NCI-H187 (cell line): ENCODE measurements at places on chromosomes 5 and 9.

- DNase-seq, result no peak
Measured at GRCh38 chr5:82329393-82329792, 51.2 kb upstream of the RPS23 start.

- DNase-seq, result no peak
Measured at GRCh38 chr5:140341591-140341990, 4.8 kb downstream of the HBEGF start.

- no peak for DNase-seq
Measured at GRCh38 chr5:34738381-34738780, 82.3 kb downstream of the RAI14 start.

GRCh38 chr5:73862796-73863195 is 236.8 kb downstream of the ARHGEF28 start:
- no peak for DNase-seq

DNA sequence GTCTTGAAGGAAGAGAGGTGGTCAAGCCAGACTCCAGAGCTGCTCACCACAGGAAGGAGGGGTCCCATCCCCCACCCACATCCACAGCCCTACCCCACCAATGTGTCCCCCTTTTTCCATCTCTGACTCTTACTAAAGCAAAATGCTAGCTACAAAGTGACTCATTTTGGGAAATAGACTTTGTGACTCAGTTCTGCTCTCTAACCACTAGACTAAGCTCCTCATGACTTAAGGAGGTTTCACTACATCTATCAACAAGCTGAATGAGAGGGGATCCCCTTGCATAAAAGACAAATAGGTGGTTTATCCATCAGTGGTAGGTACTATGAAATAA is 35.1 kb upstream of the ADRB2 start:
- DNase-seq, result no peak

DNA sequence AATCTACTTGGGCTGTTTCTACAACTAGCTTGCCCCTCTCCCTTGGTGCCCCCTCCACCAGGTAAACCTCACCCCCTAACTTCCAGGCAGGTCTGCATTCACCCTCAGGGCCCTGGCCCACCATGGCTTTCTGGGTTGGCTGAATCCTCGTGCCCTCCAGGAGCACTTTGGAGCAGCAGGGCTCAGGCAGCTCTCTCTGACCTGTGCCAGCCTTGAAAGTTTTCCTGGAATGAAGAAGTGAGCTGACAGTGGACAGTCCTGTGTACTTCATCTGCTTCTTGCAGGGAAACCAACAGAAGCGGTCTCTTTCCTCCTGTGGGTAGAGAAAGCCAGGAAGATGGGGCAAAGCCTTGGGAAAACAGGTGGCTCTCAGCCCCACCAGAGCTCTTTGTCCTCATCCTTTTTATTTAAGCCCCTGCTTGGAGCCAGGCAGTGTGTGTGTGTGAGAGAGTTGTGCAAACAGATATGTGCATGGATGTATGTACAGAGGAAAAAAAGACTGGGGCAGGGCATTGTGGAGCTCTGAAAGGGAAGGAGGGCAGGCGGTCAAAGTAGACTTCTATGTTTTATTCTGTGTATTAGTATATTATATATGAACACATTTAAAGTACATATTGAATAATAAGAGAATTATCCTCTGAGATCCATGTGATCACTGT is 62.3 kb upstream of the SPRY4 start:
- no peak for DNase-seq

DNA sequence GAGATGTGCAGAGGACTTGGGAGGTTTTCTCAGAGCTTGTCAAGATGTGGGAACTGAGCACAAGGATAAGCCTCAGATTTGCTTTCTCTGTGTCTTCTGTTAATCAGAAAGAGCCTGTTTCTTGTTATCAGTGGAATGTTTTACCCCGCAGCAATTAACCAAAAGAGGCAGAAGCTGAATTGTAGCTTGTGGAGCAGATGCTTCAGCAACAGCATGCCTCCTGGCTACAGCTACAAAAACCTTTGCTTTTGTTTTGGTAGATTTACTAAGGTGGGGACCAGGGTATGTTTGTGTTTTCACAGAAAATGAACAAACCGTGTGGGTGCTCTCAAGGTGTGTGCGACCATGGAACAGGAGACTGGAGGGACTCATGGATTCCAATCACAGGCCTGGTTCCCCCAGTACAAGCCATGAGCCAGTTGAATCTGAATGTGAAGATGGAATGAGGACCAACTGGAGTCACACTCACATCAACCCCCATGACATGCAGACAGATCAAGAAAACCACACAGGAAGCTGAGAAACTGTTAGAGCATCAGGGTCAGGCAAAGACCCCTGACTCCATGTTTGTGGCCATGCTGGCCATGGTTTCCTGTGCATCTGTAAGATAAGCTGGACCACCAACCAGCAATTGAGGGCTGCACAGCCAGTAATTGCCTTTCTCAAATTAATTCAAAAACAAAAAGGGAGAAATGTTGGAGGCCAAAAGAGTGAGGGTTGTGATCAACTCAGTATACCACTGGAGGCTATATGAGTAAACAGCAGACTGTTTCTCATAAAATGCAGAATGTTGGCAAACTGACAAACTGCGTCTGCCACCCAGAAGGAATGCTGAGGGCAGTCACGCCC is 6.9 kb downstream of the UGT3A2 start:
- no peak for DNase-seq

DNA sequence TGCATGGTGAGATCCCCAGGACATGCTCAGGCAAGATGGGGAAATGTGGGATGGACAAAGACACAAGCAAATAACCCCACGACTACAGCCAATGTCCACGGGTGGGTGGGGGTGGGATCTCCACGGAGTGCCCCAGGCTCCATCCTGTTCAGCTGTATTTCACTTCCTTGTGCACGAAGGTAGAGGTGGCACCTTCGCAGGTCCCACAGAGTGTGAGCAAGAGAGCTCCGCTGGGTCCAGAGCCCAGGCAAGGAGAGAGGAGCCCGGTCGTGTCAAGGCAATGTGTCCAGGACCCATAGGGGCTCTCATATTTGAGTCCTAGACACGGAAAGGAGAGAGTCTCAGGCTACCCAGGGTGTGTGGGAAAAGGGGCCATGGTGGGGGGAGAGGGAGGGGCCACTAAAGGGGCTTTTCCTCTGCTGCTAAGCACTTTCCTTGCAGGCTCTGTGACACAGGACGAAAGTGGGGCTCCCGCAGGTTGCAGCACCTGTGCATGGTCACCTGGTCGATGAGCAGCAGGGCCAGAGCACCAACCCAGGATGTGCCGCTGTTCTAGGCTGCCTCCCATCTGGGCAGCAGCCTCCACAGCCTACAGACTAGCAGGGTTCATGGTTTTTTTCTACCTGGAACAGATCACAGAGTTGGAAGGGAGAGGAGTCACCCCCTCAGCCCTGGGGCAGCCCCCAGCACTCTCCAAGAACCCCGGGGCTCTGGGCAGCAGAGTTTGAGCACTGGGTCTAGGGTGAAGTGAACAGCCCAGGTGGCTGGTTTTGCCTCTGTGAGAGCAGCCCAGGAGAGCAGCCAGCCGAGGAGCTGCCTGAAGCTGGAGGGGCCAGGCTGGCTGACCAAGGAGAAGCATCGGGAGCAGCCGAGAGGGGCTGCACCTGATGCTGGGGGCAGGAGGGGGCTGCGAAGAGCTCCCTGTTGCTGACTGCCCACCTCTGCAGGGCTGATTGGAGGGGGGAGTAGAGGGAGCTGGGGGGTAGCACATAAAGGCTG is 100.7 kb upstream of the MVB12B start:
- no peak for DNase-seq

DNA sequence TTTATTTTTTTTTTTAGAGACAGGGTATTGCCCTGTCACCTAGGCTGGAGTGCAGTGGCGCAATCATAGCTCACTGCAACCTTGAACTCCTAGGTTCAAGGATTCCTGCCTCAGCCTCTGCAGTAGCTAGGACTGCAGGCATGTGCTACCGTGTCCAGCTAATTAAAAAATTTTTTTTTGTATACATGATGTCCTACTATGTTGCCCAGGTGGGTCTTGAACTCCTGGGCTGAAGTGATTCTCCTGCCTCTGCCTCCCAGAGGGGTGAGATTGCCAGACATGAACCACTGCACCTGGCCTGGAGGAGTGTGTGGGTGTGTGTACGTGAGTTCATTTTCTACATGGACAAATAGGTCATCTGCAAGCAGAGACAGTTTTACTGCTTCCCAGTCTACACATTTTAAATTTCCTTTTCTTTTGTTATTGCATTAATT is 33.8 kb downstream of the JMY start:
- no peak for DNase-seq

GRCh38 chr9:74379718-74380117 is 117.4 kb upstream of the RORB start:
- peak; percentile 4 for DNase-seq

DNA sequence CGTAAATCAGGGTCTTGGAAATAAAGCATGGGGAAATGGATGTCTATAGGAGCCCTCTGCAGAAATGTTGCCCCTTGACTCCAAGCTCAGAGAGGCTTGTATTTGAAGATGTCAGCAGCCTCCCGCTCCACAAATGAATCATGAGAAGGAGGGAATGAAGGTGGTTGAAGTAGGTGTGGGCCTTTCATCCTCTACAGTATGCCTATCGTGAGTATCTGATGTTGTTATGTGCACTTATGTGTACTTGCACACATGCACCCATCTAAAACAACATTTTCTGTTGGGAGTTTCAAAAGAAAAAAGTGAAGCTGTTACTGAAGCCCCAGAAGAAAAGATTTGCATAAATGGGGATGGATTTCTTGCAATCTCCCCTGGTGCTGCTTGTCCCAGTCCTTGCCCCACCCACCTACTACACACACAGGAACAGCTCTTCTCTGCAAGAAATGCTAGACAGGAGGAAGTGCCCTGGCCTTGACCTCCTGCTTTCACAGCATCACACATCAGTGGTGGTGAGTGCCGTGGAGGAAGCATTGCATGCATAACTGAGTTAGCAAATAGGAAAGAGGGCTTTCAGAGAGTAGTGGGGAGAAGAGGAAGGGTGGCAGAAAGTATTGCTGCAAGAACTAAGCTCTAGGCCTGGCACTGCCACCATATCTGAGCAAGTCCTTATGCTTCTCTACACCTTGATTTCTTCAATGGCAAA is 156.1 kb downstream of the SNX18 start:
- no peak for DNase-seq

DNA sequence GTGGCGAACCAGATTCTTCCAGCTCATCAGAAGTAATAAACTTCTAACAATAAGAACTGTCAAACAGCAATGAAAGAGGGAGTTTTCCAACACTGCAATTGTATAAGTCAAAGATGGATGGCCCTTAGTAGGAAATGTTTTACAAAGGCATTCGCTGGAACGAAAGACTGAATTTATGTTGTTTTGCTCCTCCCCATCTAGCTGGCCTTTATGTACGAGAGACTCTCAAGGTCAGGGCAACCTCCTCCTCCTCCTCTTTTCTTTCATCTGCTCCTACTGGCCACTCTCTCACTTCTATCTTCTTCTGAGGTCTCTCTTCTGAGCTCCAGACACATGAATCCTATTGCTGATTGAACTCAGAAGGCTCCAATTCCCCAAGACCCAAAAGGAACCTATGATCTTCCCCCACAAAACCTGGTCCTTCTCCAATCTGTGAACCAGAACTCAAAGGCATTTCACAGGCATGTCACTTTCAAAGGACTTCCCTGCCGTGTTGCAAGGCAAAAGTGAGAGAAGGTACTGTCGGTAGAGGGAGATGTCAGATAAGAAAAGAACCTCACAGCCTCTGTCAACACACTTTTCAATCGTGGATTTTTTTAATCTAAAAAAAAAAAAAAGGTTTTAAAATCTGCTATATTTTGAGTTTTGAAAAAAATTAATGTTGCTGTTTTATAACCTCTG is 28.5 kb upstream of the PUM3 start:
- DNase-seq, result no peak

GRCh38 chr9:107249665-107250285 is 33.3 kb upstream of the RAD23B start:
- DNase-seq, result no peak

- no peak for DNase-seq
Measured at GRCh38 chr5:37966291-37966690, 126.5 kb upstream of the GDNF start.

DNA sequence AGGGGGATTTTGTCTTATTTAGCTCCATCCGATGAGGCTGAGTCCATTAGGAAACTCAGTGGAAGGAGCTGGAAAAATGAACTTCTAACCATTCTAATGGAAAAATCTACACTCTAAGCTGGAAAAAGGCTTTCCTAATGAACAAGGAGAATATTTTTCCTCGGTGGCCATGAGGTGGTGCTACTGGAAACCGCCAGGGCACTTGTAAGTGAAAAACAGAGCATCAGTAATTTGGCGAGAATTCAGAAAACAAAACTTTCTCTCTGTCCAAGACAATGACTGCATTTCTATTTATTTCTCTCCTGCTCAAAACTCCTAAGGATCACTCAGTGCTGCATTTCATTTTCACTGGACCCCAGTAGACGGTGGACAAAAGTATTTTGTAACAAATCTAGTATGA is 237.6 kb downstream of the TENT4A start:
- DNase-seq, result no peak

DNA sequence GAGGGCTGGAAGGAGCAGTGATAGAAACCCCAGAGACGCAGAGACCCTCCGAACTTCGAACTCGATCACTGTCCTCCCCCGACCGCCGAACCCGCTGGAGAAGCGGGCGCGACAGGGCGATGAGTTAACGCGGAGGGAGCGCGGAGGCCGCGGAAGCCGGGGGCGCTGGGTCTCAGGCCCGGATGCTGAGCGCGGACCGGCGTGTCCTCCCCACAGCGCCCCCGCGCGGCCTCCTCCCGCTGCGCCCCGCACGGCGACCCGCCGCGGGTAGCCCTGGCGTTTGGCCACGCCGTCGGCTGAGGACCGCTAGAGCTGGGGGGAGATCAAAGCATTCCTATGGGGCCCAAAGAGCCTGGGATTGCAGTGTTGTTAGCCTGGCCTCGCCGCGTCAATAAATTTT is 7.7 kb upstream of the DMRT2 start:
- no peak for DNase-seq
